Effector memory CD4-positive, alpha-beta T cell (primary cell): ENCODE measurements at places on chromosomes 6 and 20.

DNA sequence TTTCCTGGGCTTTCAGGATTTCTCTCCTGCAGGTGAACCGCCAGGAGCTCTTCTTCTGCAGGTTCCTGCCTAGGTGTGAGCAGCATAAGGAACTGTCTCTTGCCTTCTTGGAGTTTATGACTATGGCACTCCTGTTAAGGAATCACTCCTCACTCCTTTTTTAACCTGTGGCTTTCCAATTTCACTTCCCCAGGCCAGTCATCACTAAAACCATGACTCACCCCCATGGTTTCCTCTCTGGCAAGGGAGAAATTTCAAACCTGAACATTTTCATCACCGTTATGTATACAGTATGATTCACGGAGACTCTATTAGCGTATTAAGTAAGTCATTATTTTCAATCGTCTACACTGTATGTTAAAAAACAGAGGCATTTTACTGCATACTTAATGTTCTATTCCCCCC lies 78.2 kb upstream of the ARID1B start:
- no peak for DNase-seq

- DNase-seq: no peak
Observed at GRCh38 chr20:54152227-54153040, 21.4 kb downstream of the CYP24A1 start.

GRCh38 chr20:62636446-62636845 lies 5.9 kb upstream of the SLCO4A1 start:
- DNase-seq: no peak

- no peak for DNase-seq
Observed at GRCh38 chr6:51292659-51293058, 474.0 kb downstream of the TFAP2B start.

GRCh38 chr6:129817821-129818220 lies 43.3 kb downstream of the TMEM244 start:
- DNase-seq: no peak

DNA sequence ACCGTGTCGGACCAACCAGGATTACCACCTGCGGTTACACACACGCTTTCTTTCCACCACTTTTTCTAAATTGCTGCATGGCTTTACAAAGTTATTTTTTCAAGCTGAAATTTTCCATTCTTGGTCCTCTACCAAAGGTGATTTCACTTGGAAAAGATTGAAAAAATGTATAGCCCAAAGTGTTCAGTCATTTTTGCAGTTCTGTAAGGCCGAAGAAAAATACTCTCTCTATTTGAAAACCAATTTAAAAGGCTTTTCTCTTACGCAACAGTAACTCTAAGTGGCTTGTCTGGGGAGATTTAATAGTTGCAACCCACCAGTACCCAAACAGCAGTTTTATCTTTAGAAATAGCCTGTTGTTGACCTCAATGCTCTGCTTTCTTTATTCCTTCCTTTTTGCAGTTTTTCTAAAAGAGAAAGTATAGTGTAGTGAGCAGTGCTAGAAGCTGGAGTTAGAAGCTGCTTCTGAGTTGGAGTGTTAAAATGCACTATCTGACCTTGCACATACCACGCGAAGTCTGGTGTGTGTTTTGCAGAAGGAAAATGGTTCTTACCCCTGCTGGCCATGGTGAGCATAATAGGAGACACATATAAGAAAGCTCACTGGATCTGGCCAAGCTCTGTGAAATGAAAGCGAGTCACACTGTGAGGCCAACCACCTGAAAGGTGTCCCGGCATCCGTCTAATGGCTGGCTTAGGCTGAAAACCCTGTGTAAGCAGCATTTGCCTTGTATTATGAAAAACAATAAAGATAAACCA lies 271.6 kb upstream of the PRND start:
- no peak for DNase-seq

DNA sequence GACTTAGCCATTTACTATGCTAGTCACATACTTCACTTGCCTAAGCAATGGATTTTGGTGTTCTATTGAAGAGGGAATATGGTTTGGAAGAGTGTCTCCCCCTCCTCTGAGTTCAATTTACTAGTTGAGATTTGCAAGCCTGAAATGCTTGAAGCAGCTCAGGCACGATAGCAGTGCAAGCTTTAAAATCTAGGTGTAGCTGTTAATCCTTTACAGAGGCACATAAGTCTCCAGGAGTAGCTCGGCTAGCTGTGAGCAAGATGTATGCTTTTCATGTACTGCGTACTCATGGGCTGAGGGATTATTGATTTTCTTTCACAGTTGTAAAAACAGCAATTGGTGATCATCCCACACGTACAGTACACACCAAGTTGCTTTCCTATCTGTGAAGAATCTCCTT lies 726 bp downstream of the FLRT3 start:
- DNase-seq: no peak

GRCh38 chr6:41071501-41071922 lies 644 bp downstream of the OARD1 start:
- DNase-seq: no peak

GRCh38 chr6:62357835-62358234 lies 71.8 kb upstream of the KHDRBS2 start:
- DNase-seq: no peak

- DNase-seq: no peak
Observed at GRCh38 chr6:1726341-1726768, 116.6 kb downstream of the FOXC1 start.

DNA sequence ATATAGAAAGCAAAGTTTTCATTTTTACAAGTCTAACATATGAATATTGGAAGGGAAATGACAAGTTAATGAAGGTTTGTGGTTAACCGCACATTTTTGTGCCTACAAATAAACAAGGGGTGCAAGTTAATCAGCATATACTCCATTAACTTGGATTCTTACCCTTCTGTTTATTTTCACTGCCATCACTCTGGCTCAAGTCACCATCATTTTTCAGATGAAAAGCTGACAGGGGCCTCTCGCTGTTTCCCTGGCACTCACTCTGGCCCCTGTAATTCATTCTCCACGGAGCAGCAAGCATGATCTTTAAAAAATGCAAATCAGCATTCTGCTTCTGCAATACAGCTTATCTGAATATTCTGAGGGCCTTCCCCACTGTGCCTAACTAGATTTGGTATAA lies 29.8 kb downstream of the APCDD1L start:
- no peak for DNase-seq

GRCh38 chr6:125224231-125224861 lies 70.8 kb downstream of the TPD52L1 start:
- no peak for DNase-seq

GRCh38 chr6:11632795-11633511 lies 95.4 kb downstream of the TMEM170B start:
- DNase-seq: no peak

DNA sequence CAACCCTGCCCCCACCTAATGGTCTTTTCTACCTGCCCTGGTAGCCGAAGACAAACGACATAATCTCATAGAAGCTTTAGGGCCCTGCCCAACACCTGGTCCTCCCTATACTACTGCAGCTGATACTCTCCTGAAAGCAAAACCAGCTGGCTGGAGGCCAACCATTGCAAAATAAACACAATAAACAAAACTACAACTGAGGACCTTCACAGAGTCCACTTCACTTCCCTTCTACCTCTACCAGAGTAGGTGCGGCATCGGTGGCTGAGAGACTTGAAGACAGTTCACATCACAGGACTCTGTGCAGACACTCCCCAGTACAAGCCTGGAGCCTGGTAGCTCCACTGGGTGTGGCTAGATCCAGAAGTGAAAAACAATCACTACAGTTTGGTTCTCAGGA lies 476.2 kb downstream of the MMUT start:
- no peak for DNase-seq

DNA sequence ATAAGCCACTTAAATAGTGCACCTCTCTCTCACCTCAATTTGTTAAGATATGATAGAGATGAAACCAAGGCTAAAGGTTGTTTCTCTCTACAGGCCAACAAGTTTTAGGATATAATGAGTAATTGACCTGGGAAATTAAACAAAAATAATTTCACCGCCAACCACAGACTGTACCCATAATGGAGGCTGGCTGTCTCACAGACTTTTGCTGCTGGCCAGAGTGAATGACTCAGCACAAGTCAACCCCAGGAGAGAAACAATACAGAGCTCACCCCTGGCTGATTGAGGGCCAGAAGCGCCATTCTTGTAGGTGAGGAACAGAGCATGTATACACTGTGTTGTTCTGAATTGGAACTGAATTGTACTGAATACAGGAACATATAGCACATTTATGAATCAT lies 99.9 kb downstream of the CAP2 start:
- no peak for DNase-seq

GRCh38 chr6:137848672-137849071 lies 18.4 kb upstream of the TNFAIP3 start:
- DNase-seq: no peak

DNA sequence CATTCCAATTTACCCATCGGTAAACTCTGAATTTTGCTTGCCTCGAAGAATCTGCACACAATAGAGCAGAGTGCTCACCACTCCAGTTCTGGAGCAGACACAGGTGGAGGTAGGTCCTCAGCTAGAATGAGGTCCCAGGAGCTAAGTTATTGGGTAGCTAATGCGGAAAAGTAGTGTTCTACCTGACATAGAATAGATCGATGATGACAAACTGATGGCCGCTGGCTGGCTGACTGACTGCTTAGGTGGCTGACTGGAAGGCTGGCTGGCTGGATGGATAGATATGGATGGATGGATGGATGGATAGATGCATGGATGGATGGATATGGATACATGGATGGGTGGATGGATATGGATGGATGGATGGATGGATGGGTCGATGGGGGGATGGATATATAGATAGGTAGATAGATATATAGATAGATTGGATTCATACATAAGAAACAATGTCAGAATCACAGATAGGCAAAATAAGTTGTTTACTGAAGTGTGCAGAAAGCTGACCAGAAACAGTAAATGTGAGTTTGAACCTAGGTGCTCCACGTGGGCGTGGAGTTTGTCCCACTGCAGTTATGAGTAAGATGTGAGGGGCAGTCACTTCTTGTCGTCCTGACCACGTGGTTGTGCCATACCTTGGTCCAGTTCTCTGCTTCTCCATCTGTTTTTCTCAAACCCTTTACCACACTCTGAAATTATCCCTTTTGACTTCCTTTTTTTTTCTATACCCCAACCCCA lies 62.1 kb downstream of the TBXT start:
- no peak for DNase-seq

DNA sequence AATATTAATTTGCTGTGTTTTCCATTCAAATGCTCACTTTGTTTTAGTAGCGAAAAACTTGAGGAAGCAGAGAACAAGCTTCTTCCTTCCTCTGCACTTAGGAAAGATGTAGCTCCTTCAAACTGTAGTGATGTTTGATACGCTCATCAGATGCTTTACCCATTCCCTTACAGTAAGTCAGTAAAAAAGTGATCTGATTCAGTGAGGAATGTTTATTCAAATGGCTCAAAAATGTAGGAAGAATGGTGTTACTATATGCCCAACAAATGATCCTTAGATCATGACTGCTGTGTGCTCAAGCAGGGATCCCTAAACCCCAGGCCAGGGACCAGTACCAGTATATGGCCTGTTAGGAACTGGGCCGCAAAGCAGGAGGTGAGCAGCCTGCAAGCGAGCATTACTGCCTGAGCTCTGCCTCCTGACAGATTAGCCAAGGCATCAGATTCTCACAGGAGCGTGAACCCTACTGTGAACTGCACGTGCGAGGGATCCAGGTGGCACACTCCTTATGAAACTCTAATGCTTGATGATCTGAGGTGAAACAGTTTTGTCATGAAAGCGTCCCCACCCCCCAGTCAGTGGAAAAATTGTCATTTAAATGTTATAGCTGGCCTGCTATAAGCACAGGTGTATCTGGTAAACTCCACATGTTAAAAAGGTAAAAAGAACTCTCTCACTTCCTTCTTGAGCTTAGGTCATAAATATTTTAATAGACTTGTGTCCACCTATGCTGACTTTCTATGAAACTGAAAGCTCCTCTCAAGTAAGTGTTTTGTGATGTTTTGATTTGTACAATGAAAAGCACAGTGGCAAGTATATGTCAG lies 187.2 kb downstream of the FOXC1 start:
- DNase-seq: no peak

DNA sequence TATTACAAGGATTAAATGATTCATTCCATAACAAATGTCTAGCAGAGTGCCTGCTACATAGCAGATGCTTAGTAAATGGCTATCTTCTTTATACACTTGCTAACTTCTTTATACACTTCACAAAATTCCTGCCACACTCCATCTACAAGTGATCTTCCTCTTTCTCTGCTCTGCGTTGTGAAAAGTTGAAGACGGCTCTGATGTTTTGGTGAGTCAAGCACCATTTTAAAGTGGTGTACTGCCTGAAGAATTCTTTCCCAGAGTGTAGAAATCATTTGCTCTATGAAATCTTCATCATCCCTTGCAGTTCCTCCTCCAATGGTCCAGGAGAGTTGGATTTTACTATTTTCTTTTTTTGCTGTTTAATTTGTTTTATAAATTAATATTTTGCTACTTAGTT lies 74.9 kb downstream of the TNFAIP3 start:
- DNase-seq: no peak

DNA sequence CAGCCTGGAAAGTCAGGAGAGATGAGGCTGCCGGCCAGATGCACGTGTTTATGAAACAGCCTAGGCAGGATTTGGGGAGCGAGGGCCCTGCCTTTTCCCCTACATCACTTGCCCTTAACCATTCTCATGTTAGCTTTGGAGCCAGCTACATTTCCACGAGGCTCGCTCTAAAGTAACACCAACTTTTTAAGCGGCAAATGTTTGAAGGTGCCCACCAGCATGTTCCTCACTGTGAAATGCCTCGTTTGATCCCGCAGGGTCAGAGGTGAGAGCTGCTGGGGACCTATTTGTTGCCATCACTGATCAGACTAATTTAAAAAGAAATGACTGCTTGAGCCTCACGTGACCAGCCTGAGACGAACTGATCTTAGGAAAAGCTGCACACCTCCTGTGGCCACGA lies 51.6 kb upstream of the DACT2 start:
- DNase-seq: no peak

- DNase-seq: no peak
Observed at GRCh38 chr20:53788253-53789022, 194.8 kb upstream of the ZNF217 start.

DNA sequence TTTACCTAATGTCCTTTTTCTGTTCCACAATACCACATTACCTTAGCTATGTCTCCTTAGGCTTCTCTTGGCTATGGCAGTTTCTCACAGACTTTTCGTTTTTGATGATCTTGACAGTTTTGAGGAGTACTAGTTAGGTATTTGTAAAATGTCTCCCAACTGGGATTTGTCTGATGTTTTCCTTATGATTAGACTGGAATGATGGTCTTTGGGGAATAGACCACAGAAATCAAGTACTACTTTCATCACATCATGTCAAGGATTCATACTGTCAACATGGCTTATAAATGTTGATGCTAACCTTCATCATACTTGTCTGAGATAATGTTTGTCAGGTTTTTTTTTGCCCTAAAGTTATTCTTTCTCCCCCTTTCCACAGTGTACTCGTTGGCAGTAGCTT lies 78.2 kb upstream of the FOXO3 start:
- DNase-seq: no peak

- no peak for DNase-seq
Observed at GRCh38 chr20:8399947-8400346, 267.9 kb downstream of the PLCB1 start.
